ENCODE measurements at places on chromosomes 7 and 10.
A peak's percentile ranks its signal among the peaks of the same experiment; 100 is the strongest.

- DNase-seq = no peak
Measured at GRCh38 chr7:100247152-100247757, 27.5 kb downstream of the PVRIG start.

- no peak for DNase-seq
Measured at GRCh38 chr10:14837003-14837756, 657 bp downstream of the CDNF start.

DNA sequence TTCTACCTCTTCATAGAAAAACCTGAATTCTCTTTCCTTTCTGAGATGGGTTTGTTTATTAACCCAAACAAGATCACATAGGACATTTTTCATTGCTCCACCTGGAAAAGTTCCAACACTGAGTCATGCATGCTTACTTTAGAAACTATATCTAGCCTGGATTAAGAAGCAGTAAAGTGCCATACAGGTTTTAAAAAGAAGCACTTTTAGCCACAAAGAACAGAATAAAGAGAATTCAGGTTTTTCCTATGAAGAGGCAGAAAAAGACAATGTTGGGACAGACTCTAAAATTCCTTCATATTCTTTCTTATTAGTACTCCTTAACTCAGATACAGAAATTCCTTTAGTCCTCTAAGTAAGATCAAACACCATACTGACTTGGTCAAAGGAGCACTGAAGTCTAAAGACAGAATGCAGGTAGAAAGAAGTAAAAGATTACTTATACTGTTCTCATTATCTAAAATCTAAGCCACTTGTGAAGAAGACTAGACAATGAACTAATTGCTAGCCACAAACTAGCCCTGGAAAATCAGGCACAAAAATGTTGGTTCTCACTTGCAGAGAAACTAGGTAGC lies 241.3 kb downstream of the ANK3 start:
- DNase-seq = no peak

GRCh38 chr10:24262929-24263590 lies 54.1 kb downstream of the KIAA1217 start:
- DNase-seq = no peak

DNA sequence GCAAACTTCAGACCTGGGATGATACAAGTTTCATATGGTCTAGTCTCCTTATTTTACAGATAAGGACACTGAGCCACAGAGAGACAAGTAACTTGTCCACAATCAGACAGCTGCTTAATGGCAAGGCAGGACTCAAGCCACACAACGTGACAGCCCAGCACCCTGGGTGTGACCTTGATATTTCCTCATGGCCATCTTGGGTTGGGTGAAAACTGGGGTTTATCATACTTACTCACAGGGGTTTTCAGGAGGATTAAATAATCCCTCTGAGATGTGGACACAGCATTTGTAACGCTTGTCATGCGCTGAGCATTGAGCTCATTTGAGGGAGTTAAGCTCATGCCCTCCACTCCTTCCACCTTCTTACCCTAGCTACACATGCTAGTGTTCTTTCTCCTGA lies 58.0 kb downstream of the ABLIM1 start:
- no peak for DNase-seq

DNA sequence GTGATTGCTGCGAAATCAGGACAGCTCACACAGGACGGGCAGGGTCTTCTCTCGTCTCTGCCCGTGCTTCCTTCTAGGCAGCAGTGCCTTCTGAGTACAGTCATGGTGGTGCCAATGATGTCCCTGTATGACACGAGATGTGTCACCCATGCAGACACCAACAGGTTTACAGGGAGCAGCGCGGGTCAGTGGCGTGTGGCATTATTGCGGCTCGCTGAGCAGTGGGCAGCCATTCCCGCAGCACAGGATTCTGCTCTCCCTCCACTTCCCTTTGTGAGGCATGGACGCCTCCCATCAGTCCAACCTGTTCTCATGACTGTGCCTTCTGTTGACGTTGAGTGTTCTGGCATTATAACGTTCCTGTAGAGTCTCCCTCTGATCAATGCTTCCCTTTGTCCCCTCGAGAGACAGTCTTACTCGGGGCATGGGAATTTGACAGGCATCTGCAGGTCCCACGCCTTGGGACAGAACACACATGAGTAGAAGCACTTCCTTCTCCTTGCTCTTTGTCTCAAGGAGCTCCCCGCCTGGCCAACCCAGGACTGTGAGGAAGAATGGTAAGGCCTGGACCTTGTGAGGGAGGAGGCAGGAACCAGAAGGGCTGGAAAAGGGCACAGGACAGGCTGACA lies 219.5 kb downstream of the PAXIP1 start:
- DNase-seq = no peak

DNA sequence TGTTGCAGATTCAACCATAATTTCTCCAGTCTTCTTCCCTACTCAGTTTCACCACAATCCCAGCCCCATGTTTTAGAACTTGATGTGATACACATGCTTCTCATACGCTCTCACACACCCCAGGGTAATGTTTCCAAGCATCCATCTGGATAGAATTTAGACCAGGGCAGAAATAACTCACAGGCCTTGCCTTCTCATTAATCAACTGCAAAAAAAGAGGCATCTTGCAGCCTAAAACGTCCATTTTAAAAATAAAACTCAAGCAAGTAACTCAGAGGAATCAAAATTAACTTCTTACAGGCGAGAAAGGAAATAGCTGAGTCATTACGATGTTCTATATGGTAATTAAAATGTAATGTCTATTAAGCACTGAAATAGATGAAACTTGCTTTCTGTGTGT lies 127.2 kb upstream of the RSU1 start:
- no peak for DNase-seq

GRCh38 chr10:79052291-79053080 lies 16.3 kb upstream of the ZMIZ1 start:
- peak; percentile 53 for DNase-seq

DNA sequence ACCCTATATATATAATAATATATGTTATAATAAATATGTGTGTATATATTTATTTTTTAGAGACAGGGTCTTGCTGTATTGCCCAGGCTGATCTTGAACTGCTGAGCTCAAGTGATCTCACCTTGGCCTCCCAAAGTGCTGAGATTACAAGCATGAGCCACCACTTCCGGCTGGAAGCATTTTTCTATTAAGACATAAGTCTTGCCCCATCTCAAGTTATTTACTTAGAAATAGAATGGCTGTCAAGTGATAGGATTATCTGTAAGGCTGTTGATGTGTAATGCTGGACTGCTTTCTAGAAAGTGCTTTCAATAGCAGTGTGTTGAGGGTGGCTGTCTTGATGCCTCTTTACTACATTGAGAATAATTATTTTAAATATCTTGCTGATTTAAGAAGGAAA lies 65.2 kb downstream of the ZMYND11 start:
- no peak for DNase-seq

GRCh38 chr10:16314259-16314658 lies 122.6 kb upstream of the PTER start:
- DNase-seq = no peak

DNA sequence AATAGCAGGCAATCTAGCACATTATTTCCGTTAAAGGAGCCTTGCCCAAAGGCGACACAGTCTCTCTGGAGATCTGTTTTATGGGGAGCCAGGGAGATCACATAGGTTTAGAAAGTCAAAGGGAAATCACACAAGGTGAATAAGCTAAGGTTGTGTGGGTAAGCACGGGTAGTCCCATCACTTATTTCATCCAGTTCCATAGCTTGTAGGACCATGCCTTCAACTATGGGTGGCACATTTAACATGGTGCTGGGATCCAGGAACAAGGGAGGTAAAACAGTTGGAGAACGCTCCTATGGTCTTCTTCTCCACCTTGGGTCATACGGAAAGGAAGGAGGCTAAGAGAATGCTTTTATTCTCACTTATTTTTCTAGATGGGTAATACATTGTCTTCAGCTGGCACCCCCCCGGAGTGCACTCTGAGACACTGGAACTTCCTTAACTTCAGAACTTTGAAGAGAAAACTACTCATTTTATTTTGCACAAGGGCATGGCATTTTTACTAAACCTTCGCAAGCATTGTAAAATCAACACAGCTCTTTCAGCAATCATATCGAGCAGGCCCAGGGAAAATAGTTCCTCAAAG lies 435.4 kb downstream of the KIF20B start:
- peak; percentile 7 for DNase-seq

DNA sequence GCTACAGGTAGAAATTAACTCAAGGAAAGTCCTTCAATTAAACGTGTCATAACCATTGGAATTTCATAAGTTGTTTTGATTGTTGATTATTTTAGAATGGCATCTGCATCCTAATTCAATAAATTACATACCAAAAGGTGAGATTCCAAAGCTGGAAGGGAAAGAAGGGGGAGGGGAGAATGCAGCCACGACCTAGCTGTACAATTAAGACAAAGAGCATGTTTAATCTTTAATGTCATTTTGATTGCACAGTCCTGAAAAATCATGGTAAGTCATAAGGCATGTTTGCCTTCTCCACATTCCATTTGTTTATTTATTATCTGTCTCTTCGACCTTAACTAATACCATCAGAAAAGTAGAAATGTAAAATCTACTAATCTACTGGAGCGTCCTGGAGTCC lies 358.1 kb downstream of the FRMD4A start:
- no peak for DNase-seq

- no peak for DNase-seq
Measured at GRCh38 chr10:22701132-22701826, 13.1 kb downstream of the PIP4K2A start.

- no peak for DNase-seq
Measured at GRCh38 chr10:89278034-89278535, 23.8 kb upstream of the IFIT2 start.

- DNase-seq = no peak
Measured at GRCh38 chr10:30493609-30494530, 59.9 kb downstream of the MAP3K8 start.

DNA sequence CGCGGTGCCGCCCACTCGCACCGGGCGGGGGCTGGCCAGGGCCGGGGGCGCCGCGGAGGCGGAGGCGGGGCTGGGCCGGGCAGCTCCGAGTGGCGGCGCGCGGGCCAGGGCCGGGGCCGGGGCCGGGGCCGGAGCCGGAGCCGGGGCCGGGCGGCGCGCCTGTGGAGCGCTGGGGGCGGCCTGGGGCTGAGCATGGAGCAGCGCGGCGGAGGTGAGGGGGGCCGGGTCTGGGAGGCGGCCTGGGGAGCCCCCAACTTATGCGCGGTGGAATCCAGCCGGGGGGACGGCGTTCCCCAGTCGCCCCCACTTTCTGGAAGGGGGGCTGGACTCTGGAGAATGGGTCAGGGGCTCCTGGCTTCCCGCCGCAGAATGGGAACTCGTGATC lies at the start of gene LZTS2:
Gene LZTS2 (plus strand): TSS at position 67 of the 385 bp plus-strand sequence. CDS start 2,731 bp downstream, outside the sequence.
- DNase-seq = no peak

All from activated CD4-positive, alpha-beta T cell treated with anti-CD3 and anti-CD28 coated beads, Interleukin-2, amount 10 ng/mL, durations not matched to agents 7 days and 5 days (primary cell).